Inflammatory macrophage treated with lipopolysaccharide for 1 hour (primary cell): ENCODE measurements at places on chromosomes 3 and 15.

- no peak for DNase-seq
These were observed 40.3 kb upstream of the TSC22D2 start for GRCh38 chr3:150367757-150368156.

GRCh38 chr3:50430950-50431435 is 71.7 kb upstream of the TMEM115 start:
- no peak for DNase-seq

- DNase-seq: peak; percentile 86
These were observed 39.1 kb downstream of the KLF13 start for GRCh38 chr15:31365655-31366127.

GRCh38 chr15:83289160-83289559 is 4.7 kb upstream of the BNC1 start:
- DNase-seq: no peak

GRCh38 chr3:106348139-106348690 is 479.4 kb upstream of the CBLB start:
- no peak for DNase-seq
